Activated naive CD8-positive, alpha-beta T cell treated with anti-CD3 and anti-CD28 coated beads for 36 hours (primary cell): ENCODE measurements at places on chromosomes 11 and 22. TPM values are rescaled to one million over a fixed set of nuclear protein-coding genes. Genes with fewer than 3 reads are reported as not detected.

- no peak for DNase-seq
These were observed 37.8 kb downstream of the MRE11 start for GRCh38 chr11:94455861-94456260.

GRCh38 chr11:57491371-57492061 lies 24.0 kb downstream of the SLC43A1 start:
- peak; percentile 60 for DNase-seq

DNA sequence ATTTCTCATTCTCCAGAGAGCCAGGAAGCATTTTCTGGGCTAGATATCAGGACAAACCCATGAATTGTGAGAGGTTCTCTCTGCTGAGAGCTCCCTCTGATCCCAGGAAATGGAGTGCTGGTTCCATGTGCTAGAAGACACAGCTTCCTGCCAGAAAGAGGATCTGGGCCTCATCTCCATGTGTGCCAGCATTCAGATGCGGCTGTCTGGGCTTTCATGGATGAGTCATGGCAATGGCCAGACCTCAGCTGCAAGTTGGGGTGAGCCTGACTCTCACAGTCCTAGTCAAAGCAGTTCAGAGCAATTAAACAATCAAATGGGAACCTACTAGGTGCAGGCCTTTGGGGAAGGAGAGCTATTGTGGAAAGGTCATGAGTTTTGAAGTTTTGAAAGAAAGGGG lies 82.3 kb upstream of the EED start:
- no peak for DNase-seq

- DNase-seq = peak; percentile 83
These were observed at the start of gene APOBEC3C for GRCh38 chr22:39013942-39014722. Gene APOBEC3C (plus strand): TSS chr22:39014257. CDS start chr22:39014363, 106 bp downstream.

DNA sequence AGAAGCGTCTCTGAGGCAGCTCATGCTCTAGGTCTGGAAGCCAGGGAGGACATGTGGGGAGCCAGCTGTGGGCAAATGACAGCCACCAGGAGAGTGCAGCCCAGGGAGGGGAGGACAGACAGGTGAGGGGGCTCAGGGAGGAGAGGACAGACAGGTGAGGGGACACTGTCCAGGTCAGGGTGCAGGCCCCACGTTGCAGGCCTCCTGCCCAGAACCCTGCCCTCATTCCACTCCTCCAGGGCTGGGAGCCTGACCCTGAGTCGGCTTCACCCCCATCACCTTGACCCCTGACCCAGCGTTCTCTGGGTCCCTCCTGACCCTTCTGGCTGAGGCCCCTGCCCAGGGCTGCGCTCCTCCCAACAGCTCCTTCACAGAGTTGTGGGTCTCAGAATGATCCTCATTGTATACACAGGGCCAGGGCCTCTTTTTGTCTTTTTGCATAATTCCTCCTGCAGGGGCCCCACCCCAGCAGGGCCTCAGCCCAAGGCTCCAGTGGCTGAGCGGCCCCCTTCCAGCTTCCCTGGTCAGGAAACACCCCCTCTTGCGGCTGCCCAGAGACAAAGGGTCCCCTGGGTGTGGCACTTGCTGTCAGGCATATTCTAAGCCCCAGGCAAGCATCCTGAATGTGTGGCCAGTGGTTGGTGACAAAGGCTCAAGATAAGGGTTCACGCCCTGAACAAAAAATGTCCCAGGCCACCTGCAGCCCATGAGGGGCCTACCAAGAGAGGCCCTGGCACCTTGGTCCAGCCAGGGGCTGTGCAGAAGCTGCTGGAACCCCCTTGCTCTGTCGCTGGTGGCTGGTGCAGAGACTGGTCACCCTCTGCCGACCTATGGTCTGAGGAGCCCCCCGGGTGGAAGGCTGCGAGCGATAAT lies 853.0 kb downstream of the BRD1 start:
- no peak for DNase-seq

Gene XRRA1
- 23.7 TPM for total RNA-seq

DNA sequence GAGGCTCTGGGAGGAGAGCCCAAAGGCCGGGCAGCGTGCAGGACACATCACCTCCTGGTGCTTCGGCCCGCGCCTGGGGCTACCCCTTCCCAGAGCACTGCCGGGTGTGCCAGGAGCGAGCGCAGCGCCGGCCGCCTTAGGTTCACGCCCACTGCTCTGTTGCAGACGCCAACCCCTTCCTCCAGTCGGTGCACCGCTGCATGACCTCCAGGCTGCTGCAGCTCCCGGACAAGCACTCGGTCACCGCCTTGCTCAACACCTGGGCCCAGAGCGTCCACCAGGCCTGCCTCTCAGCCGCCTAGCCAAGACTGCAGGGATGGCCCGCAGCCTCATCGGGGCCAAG lies 79.0 kb downstream of the MED15 start:
- DNase-seq = no peak
